ENCODE measurements at places on chromosomes 5 and 9. TPM values are rescaled to one million over a fixed set of nuclear protein-coding genes. Genes with fewer than 3 reads are reported as not detected.

Gene C9orf72
- 47.2 TPM for polyA plus RNA-seq

Gene AKNA
- polyA plus RNA-seq = 0.17 TPM

Gene DMRT3
- polyA plus RNA-seq = not detected

Gene OLFM1
- polyA plus RNA-seq = 207 TPM
